ENCODE measurements at places on chromosomes 1 and 21. TPM values are rescaled to one million over a fixed set of nuclear protein-coding genes. Genes with fewer than 3 reads are reported as not detected.
A peak's percentile ranks its signal among the peaks of the same experiment; 100 is the strongest.

- no peak for DNase-seq
These were observed 130.4 kb upstream of the F3 start for GRCh38 chr1:94672001-94672400.

Gene ARHGAP30
- total RNA-seq, result not detected

Gene KRTAP10-6
- total RNA-seq, result not detected

Gene PM20D1
- not detected for total RNA-seq

Gene NPPA
- total RNA-seq, result 0.85 TPM

GRCh38 chr1:205998457-205999241 is 4.5 kb downstream of the RAB7B start:
- DNase-seq, result no peak

Gene CDK18
- 52.0 TPM for total RNA-seq

Gene LAMB3
- total RNA-seq, result 0.45 TPM

GRCh38 chr1:90834886-90835660 is 118.0 kb upstream of the BARHL2 start:
- DNase-seq, result no peak

- no peak for DNase-seq
These were observed 130.9 kb downstream of the CD247 start for GRCh38 chr1:167387251-167387910.

Gene GJB5
- 0.48 TPM for total RNA-seq

DNA sequence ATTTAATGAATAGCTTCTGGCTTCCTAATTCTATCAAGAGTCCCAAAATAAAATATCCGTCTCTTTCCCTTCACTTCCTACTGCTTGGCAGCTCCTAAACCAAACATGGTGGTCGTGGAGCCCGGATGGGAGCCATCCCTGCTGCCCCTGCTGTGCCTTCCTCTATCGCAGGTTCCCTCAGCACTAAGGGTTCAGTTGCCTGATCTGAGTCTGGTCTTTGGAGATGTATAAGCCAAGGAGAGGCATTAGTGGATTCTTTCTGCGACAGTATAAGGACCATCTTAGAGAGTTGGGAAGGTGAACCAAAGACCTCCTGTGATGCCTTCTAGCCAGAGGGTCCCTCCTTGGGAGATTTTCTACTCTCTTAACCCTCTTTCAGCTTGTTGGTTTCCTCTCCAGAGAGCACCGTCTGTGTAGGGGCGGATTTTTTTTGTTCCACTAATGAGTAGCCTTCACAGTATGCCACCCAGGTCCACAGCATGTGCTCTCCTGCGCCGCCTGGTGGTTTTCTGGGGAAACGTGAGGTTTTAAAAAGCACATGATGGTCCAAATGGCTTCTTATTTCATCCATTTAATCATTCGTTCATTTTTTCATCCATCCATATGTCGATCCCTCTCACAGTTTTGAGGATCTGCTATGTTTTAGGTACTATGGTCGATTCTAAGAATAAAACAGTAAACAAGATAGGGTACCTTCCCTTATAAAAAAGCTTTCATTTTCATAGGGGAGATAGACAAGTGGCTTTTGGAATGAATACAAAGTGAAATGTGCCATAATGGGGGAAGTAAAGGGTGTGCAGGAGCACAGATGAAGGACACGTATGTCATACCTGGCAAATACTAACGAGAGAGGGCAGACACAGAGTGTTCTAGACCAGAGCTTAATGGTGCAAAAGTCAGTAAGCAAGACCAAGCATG is 71.0 kb downstream of the NFASC start:
- DNase-seq, result peak; percentile 88

Gene TMPRSS15
- not detected for total RNA-seq

- DNase-seq, result peak; percentile 13
These were observed 243.0 kb downstream of the SLC45A1 start for GRCh38 chr1:8560611-8561544.

All from H7 (cell line).